Endodermal cell (in vitro differentiated cells): ENCODE measurements at places on chromosomes 3 and 15. TPM values are rescaled to one million over a fixed set of nuclear protein-coding genes. Genes with fewer than 3 reads are reported as not detected.

The CELF6 gene
- total RNA-seq: 0.40 to 0.76 TPM (median 0.62 TPM) in 3 replicates

The TBL1XR1 gene
- 268 and 273 TPM in 2 replicates for total RNA-seq

The MUSTN1 gene
- total RNA-seq: 1.1 to 3.2 TPM (median 1.2 TPM) in 3 replicates

The ADAMTS7 gene
- total RNA-seq: 42.5 and 55.8 TPM in 2 replicates

The STX19 gene
- not detected in 3 replicates for total RNA-seq

The RAB6B gene
- total RNA-seq: 3.0 and 3.3 TPM in 2 replicates

The MITF gene
- 1.8 to 3.9 TPM (median 2.3 TPM) in 3 replicates for total RNA-seq

The MORC1 gene
- total RNA-seq: not detected in 2 replicates
